Fibroblast of skin of left biceps (primary cell): ENCODE measurements at places on chromosomes 4 and X.

- DNase-seq = no peak
These were observed 11.4 kb downstream of the FGD1 start for GRCh38 chrX:54484666-54485065.

GRCh38 chr4:128337863-128338262, 50.2 kb upstream of the PGRMC2 start:
- DNase-seq = no peak

- no peak for DNase-seq
These were observed 63.1 kb downstream of the RELL1 start for GRCh38 chr4:37623125-37623524.

DNA sequence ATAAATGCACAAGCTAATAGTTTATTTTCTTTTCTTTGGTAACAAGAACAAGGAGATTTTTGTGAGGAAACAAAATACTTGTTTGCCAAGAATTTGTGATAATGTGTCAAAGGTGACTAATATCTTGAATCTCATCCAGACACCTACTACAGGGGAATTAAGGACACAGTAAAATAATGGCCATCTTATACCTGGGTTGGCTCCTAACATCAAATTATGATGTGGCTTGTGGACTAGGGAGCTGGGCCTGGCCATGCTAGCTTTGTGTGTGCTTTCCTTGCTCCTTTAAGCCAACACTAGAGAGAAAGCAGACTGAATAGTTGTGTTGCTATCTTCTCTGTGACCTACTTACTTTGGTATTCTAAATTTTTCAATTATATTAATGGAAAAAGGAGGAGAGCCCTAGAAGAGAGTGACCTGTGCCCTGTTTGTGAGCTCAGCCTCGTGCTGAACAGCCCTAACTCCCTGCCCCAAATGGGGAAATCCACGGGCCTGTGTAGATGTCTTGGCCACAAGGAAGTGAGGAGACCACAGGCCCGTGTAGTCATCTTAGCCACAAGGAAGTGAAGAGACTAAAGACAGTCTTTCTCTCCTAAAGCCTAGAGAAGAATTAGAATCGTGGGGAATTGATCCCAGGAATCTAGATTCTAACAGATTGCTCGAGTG, 23.3 kb downstream of the ARHGAP24 start:
- no peak for DNase-seq

GRCh38 chr4:5511791-5512190, 196.6 kb downstream of the EVC2 start:
- no peak for DNase-seq

DNA sequence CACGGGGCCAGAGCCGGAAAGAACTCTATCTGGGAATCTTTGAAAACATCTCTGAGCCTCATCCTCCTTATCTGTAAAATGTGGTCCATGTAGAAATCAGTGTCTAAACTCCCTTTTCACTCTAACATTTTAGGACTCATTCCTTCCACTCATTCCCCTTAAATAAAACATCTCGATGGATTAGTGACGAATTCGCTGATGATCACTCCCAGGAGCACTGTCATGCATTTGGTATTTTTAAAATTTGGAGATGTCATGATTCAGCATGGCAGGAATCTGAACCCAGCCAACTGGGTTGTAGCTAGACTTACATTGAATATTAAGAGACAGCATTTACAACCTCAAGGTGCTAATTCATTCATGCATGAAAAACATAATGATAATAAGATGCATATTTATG, 88.1 kb downstream of the SPANXN3 start:
- DNase-seq = peak; percentile 10

DNA sequence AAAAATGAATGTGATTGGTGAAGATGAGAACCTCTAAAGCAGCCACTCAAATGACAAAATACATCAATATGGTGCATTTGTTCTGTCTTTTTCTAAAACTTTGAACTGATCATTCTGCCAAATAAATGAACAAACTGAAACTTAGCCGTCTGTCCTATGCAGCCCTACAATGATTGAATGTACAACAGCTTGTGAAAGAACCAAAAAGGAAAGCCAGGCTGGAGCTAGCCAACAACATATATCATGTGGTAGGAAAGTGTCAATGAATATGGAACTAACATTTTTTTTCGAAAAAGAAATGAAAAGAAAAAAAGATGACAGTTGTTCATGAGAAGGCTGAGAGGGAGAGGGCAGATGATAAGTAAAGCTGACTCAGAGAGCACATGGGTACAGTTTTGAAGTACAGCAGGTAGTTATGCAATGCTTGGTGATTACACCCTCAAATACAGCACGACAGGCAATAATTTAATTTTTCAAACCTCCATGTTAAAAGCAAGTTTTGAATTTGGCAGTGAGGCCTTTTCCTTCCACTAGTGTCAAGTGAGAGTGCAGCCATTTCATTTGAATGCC, 21.2 kb upstream of the SLC7A11 start:
- DNase-seq = no peak

DNA sequence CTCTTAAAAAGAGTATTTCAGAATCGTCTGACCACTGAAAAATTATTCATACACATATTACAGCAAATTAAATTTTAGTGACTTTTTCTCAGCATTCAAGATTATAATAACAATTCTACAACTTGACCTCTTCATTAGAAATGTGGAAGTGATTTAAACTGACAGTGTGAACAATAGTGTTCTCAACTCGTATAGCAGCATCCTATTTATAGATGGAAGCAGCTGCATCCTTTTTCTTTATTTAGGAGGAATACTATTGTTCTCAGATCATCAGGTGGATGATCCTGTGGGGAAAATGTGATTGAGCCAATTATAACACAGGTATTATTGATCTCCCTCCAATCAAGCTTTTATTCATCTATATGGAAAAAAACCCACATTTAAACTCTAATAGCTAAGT, 56.7 kb downstream of the RAPGEF2 start:
- no peak for DNase-seq

DNA sequence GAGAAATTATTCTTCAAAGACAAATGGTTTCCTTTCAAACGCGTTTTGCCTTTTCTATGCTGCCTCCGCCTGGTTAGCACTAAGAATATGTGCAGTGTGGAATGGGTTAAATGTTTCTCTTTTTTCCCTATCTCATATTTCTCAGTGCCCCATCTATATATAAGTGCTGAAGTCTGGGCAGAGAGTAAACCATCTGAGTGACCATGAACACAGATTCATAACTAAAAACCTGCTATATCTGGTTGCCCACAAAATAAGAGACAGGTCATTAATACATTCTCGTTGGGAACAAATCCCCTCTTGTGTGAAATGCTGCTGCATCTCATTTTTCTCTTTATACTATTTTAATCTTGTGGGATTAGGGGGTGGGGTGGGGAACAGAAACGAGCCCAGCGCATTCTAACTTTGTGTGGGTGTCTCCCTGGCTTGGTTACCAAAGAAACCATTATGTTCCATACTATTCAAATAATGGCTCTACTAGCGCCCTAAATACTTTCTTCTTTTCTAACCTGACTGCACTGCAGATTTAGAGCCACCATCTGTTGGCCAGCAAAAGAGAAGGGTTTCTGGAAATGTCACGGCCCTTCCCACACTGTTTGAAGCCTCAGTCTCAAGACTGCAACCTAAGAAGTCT, 42.2 kb upstream of the PTCHD1 start:
- no peak for DNase-seq

DNA sequence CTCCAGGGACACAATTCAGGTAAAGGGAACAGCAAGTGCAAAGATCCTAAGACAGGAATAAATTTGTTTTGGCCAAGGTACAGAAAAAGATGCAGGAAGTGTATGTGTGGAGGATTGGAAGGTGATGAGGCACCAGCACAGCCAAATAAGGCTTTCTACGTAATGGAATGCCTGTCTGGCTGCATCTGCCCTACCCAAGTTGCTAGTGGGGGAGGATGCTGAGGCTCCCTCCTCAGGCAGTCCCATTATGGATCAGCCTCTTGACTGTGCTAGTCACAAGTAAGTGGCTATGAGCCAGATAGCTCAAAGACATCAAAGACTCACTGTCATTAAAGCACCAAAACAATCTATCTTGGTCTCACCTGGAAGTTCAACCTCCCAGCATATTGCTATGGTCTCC, 300.9 kb upstream of the FAT4 start:
- DNase-seq = no peak

DNA sequence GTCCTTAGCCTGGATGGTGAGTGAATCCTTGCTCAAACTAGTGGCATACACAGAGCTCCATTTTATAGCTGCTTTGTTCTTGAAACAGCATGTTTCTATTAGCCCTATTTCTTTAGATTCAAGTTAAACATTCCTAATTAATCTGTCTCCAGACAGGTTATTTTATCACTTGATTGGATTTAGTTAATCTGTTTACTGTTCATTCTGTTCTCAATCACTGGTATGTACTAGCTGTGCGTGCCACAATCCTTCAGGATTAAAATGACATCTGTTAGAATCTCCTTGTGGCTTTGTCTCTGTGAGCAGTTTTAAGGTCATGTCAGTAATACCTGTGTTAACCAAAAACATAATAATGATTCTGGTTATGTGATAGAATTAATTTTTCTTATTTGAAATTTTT, 36.5 kb downstream of the PTPN13 start:
- DNase-seq = no peak

DNA sequence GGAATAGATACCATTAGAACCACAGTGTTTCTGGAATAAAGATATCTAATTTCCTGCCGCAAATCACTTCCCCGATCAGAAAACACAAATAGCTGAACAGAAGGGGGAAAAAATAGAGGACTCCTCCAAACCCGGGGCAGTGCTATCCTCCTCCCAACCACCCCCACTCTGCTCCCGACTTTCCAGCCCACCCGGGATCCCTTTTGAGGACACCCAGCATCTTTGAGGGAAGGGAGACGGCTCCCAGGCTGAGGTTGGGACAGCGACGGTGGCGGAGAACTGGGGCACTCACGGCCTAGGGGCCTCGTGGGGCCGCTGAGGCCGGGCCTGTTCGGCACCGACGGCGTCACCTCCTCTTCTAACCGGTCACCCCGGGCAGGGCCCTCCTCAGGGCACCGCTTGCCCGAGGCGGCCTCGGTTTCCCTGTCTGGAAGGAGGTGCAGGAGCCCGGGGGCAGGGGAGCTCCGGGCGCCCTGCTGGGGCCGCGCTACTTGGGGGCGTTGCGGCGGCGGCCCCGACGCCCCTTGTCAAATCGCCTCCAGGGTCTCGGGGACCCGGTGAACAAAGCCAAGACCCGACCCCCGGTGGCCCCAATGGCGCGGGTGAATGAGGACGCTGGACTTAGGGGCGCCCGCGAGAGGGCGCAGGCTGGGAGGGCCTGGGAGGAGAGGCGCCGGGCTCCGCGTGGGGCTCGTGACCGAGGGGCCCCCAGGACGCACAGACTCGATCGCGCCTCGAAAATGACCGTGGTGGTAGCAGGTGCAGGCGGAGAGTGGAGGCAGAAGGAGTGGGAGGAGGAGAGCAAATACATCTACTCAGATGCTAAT, 6.9 kb upstream of the ARX start:
- DNase-seq = no peak

DNA sequence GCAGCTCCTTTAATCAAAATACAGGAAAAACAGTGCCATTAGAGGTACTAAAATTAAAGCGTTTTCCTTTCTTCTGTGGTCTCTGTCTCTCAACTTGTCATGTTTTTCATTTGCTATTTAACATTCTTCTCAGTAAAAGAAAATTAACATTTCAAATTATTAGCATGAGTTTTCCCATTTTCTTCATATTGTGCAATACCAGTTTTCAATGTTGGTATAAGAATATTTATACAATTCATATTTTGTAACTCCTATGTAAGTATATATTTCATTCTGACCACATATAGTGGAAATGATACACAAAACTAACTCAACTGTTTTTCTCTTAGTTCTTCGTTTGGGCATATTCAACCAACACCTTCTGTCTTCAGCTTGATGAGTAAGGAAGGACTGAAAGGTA, 308.3 kb downstream of the HS3ST1 start:
- no peak for DNase-seq

DNA sequence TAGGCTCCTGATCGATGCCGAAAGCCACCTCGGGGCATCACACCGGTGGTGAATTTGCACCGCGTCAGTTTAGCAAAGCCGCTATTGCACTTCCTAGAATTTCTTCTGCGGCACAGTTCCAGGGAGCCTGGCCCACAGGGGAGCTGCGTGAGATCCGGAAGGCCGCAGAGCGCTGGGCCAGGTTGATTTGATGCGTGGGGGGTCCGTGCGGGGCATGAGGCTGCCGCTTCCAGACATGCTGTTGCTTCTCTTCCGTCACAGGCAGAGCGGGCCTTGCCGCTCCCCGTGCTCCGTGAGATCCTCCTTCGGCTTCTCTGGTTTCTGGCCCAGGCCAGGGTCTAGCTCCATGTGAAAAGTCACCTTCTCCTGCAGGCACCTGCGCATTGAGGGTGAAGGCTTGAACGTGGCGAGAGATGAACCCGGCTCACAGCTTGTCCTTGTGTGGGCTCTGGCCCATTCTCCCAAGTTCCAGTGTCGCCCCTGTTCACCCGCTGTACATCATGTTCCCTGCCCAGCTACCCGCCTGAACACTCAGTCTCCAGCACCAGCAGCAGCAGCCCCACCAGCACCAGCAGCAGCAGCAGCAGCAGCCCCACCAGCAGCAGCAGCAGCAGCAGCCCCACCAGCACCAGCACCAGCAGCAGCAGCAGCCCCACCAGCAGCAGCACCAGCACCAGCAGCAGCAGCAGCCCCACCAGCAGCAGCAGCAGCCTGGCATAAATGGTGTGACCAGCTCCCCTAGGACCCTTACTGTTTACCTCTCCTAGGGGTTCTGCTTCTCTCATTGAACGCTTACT, 131.2 kb downstream of the TRIML1 start:
- DNase-seq = no peak

DNA sequence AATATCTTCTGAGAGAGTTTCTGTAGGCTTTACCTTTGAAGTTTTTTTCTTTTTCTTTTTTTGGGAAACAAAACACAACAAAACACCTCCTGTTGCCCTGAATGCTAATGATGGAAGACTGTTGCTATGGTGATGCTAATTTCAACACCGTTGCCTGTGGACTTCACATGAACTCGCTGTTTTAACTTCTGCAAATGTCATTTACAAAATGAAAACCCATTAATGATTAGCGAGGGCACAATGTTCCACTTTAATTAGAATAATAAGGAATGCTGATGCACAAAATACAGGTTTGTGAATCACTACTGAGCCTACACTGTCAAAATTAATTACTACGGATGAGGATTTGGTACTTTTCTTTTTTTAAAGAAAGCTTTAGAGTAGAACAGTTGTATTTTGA, 227.1 kb upstream of the FTHL17 start:
- no peak for DNase-seq

GRCh38 chr4:7041801-7042502, 1.2 kb upstream of the TADA2B start:
- no peak for DNase-seq

GRCh38 chrX:154436983-154437752, at the start of gene GDI1:
GDI1 (plus strand) TSS chrX:154437154; CDS start chrX:154437255, 101 bp downstream.
- peak; percentile 40 for DNase-seq

- DNase-seq = no peak
These were observed 111.8 kb upstream of the RAP2C start for GRCh38 chrX:132331000-132331399.
